SJSA1 (cell line): ENCODE measurements at places on chromosomes 3 and 15. TPM values are rescaled to one million over a fixed set of nuclear protein-coding genes. Genes with fewer than 3 reads are reported as not detected.

DNA sequence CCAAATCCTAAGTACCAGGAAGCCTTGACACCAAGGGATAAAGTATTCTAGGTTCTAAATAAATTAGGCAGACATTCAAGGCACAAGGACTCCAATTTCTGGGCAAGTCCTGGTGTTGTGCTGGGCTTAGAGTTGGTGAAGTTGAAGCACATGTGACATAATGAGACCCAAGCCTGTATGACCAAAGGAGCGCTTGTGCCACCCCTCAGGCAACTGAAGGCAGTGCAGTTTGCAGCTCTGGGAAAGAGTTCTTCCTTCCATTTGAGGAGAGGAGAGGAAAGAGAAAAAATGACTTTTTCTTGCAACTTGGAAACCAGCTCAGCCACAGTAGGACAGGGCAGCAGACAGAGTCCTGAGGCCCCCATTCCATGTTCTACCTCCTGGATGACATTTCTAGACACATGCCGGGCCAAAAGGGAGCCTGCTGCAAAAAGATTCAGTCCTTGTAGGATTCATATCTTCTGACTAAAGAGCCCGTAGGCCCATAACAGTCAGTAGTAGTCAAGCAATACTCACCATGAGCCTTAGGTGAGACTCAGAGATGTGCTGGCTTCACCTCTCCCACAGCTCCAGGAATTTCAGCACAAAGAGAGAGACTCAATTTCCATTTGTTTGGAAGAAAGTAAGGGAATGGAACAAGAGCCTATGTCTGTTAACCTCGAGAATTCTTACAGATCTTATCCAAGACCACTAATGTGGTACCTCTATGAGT lies 588.8 kb upstream of the BCHE start:
- DNase-seq, result no peak
- no peaks in the 10 kb centered on the region for H3K27me3 ChIP-seq
- no peak overlapping the region for H3K27ac ChIP-seq
- H3K36me3 ChIP-seq, result no peaks in the 10 kb centered on the region
- H3K4me3 ChIP-seq, result no peak overlapping the region
- H3K4me1 ChIP-seq, result no peaks in the 10 kb centered on the region

The IQCH gene
- 0.31 and 4.5 TPM in 2 replicates for total RNA-seq

The PRSS50 gene
- not detected in 2 replicates for total RNA-seq

- no peak for DNase-seq
- H3K27me3 ChIP-seq, result no peaks in the 10 kb centered on the region
- H3K36me3 ChIP-seq, result no peaks in the 10 kb centered on the region
- peaks cover 3% of the 10 kb centered on the region for H3K4me1 ChIP-seq
- H3K4me3 ChIP-seq, result no peak overlapping the region
- H3K27ac ChIP-seq, result no peak overlapping the region
Measured at GRCh38 chr3:29751647-29752314, 470.9 kb downstream of the RBMS3 start.

The CSK gene
- total RNA-seq, result 14.8 and 19.2 TPM in 2 replicates

The A4GNT gene
- not detected in 2 replicates for total RNA-seq
